ENCODE measurements at places on chromosomes 7 and 10.

DNA sequence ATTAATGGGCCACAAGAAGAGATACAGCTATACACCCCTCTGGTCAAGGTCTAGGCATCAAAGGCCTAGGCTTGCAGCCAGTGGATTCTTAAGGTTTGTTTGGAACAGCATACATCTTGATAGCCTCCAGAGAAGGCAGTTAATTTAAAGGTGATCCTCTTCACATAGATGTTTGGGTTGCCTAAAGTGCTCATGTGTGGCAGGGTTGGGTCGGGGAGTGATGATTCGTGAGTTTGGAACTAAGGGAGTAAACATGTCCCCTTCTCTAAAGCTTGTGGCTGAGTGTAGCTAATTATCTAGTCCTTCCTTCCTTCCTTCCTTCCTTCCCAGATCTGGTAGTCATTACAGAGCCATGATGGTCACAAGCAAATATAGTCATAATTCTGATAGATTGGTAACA is 12.4 kb downstream of the PCLO start:
- no peak for DNase-seq

- no peak for DNase-seq
Measured at GRCh38 chr10:7512487-7512886, 101.7 kb upstream of the SFMBT2 start.

DNA sequence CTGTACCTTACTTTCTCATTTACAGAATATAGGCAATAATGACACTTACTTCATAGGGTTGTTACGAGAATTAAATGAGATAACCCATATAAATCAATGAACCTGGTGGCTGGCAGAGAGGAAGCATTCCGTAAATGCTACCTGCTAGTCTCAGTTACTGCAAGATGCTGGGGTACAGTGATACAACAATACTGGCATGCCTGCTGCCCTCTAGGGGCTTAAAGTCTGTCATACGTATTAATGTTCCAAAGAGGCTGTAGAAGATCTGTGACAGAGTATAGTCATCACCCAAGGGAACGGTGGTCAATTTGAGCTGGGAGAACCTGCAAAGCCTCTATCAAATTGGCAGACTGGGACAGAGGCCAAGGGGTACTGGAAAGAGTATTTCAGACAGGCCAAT is 421.5 kb downstream of the GPAM start:
- DNase-seq: no peak

DNA sequence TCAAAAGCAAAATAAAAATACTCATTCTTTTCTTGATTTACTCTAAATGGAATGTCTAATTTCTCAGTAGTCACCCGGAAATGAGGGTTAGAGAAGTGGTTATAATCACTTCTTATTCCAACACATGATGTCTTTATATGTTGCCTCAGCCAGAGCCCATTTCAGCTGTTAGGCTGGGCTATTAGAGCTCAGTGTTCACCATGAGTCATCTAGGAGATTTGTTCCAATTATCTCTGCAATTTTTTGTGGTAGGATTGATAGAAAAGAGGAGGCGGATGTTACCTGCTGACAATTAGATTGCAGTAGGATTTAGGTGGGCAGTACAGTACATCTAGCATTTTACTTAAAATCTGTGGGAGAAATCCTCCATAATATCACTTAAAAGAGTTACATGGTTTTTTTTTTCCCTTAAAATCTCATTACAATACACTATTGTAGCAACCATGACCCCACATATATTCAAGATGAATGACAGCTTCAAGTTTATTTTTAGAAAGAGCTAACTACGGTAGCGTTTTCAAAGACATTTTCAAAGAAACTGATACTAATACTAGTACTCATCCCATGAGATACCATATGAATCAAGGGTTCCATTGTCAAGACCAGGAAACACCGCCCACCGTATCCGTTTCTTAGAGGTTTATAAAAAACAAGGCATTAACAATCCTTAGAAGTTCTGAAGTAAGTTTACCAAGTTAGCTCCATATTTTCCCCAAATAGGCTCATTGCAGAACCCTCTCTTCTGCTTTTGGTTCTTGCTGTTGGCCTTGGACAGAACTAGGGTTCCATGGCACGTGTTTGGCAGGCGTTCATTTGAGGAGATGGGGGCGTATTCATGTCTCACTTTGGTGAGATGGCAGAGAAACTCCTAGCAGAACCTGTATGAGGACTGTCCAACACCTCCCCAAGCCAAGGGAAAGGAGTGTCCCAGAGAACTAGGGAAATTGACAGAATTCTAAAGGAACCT is 10.4 kb downstream of the CPA2 start:
- DNase-seq: no peak

- no peak for DNase-seq
Measured at GRCh38 chr10:13190816-13191215, 29.5 kb downstream of the MCM10 start.

GRCh38 chr7:138964624-138965436 is 16.4 kb downstream of the KIAA1549 start:
- no peak for DNase-seq

GRCh38 chr7:458511-459245 is 61.0 kb downstream of the PDGFA start:
- no peak for DNase-seq

DNA sequence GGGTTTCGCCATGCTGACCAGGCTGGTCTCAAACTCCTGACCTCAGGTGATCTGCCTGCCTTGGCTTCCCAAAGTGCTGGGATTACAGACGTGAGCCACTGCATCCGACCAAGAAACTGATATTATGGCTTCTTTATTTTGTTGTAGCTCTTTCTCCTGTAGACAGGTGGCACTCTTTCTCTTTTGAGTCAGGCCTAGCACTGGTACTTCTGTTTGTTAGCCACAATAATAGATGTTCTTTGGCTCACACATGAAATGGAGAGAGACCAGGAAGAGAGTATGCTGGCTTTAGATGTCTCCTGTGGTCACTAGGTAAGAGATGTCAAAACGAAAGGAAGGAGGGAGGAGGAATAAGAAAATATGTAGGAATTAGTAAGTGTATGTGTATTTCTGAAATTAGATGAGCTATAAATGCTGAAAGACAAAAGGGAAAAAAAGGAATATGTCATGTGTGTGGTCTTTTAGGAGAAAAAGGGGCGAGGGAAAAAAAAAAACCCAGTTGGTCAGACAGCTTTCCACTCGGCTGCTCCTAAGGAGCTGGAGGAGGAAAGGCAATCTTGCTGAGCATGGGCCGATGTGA is 78.7 kb downstream of the CLEC2L start:
- peak; percentile 30 for DNase-seq

DNA sequence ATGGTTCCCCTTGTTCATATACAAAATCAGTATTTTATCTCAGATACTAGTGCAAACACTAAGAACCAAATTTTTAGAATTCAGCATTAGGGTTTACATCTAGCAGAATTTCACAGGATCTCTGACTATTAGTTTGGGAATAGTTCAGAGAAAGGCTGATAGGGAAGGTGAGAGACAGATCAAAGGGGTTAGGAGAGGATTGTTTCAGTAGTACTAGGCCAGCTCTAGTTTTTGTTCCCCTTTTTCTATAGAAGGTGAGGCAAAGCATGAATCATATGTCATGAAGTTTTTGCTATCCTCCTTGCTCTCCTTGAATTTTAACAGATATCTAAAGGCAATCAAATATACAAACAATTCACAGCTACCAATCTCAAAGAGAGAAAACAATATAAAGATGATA is 26.1 kb upstream of the CTNNA3 start:
- DNase-seq: no peak

GRCh38 chr10:121648059-121648458 is 49.8 kb upstream of the FGFR2 start:
- DNase-seq: peak; percentile 24

GRCh38 chr7:23065974-23066373 is 39.6 kb upstream of the KLHL7 start:
- DNase-seq: no peak

- DNase-seq: no peak
Measured at GRCh38 chr10:8502573-8502972, 448.1 kb downstream of the GATA3 start.

- no peak for DNase-seq
Measured at GRCh38 chr10:117462424-117462792, 80.1 kb upstream of the EMX2 start.

- DNase-seq: no peak
Measured at GRCh38 chr7:50650057-50650664, 85.0 kb upstream of the DDC start.

GRCh38 chr7:111827863-111828504 is 265.7 kb upstream of the IMMP2L start:
- DNase-seq: no peak

DNA sequence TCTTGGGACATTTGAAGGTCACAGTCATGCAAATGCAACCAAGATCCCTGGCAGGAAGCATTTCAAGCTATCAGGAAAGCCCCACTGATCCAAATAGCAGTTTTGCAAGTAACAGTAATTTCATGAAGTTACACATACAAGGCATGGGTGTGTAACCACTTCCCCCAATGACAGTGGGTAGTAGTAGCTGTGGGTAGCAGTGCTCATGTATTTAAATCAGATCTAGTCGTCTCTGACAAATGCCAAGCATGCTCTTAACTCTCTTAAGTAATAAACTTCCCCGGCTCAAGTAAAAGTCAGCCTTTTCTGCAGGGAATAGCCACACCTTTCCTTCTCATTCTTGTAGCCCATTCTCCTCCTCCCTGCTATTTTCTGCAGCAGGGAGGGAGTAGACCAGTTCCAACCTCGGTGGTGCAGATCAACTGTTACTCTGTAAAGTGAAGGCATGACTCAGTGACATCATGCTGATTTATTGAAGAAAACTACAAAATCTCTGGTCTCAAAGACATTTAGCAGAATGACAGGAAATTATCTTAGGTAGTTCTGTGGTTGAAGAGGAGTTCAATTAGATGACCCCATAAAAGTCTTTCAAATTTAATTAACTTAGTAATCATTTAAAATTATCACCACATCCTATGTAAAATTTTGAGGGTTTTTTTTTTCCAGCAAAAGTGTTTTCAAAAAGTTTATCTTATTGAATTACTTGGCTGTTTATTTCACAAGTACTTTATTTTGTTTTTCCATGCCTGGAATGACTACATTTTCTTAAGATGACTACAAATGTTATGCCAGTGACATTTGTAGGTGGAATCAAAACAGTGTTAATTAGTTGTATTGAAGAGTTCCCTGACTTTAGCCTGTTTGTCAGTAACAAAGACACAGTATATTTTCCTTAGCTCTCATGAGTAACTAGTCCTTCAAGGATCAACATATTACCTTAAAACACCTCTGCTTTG is 568.3 kb downstream of the INHBA start:
- DNase-seq: no peak

GRCh38 chr7:47884675-47885074 is 63.6 kb downstream of the PKD1L1 start:
- DNase-seq: peak; percentile 10

DNA sequence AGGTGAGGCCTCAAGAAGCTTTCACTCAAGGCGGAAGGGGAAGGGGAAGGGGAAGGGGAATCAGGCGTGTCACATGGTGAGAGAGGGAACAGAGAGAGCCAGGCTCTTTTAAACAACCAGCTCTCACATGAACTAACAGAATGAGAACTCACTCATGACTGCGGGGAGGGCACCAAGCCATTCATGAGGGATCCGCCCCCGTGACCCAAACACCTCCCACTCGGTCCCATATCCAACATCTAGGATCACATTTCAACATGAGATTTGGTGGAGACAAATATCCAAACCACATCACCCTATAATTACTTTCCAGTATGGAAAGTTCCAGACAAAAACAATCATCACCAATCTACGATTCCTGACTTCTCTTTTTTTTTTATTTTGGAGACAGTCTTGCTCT is 22.9 kb downstream of the HIP1 start:
- DNase-seq: no peak

- DNase-seq: no peak
Measured at GRCh38 chr10:32426186-32426585, 19.8 kb upstream of the CCDC7 start.

DNA sequence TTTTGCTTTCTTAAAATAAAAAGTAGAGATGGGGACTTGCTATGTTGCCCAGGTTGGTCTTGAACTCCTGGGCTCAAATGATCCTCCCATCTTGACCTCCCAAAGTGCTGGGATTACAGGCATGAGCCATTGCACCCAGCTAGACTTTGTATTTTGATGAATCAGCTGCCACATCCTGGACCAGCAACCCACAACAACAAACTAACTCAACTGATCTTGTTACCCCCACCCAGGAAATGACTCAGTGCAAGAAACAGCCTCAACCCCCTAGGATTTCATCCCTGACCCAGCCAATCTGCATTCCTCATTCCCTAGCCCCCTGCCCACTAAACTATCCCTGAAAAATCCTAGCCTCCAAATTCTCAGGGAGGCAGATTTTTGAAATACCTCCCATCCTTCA is 123.8 kb downstream of the IPMK start:
- DNase-seq: no peak

- DNase-seq: peak; percentile 7
Measured at GRCh38 chr7:139036901-139037300, 1.1 kb upstream of the ZC3HAV1L start.

DNA sequence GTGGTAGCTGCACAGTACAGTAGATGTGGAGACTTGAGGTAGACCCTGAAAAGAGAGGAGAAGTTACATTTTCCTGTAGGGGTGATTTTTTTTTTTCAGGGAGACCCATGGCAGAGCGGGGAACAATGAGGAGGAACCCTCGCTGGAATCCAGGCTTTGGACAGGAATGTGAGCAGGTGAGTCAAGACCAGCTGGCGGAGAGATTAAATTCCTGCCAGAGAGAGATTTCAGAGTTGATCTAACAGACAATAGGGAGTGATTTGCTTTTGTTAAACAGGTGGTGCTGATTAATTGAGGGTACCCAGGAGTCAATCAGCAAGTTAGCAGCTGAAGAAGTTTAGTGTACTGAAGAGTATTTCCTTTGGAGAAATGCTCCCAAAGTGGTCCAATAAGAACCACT is 41.6 kb upstream of the MINDY3 start:
- DNase-seq: peak; percentile 45

All from NCI-H524 (cell line).